ENCODE measurements at places on chromosomes 16 and 17. TPM values are rescaled to one million over a fixed set of nuclear protein-coding genes. Genes with fewer than 3 reads are reported as not detected.

DNA sequence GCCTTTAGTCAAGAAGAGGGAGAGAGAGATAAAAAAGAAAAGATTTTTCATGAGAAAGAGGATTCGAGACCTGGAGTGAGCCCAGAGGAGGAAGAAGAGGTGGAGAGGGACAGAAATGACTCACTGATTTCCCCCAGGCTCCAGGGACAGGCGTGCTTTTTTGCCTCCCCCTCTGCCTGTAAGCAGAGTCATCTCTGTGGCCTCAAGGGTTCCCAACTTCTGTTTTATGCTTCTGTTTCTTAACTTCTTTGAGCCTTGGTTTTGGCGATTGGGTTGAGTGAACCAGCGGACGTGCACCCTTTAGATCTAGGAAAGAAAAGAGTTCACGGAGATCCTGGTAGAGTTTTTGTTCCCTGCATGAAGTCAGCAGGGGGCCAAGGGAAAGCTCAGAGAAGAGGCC, 147.9 kb upstream of the NOL11 start:
- DNase-seq, result no peak

ATXN1L gene
- polyA plus RNA-seq, result 10.4 TPM

- no peak for DNase-seq
Measured at GRCh38 chr16:77511053-77511452, 76.2 kb upstream of the ADAMTS18 start.

GRCh38 chr16:84559311-84559932, 55.0 kb upstream of the MEAK7 start:
- DNase-seq, result peak; percentile 11

DNA sequence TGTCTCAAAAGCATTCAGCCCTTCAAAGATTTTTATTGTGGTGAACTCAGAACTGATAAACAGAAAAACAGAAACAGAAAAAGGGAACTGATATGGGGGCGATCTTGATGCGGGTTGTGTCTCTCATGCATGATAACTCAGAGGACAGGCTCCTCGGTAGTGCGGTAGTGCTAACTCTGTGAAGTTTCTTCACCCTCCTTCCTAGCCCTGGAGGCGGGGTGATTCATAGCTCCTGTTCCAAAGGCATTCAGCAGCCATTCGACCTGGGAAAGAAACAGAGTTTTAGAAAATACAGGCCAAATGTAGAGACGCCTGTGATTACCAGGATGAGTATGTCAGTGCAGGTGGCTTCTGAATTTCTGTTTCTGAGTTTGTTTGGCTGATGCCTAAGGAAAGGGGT, 5.5 kb upstream of the MAF start:
- peak; percentile 80 for DNase-seq
